ENCODE measurements at places on chromosomes 1 and 21.

DNA sequence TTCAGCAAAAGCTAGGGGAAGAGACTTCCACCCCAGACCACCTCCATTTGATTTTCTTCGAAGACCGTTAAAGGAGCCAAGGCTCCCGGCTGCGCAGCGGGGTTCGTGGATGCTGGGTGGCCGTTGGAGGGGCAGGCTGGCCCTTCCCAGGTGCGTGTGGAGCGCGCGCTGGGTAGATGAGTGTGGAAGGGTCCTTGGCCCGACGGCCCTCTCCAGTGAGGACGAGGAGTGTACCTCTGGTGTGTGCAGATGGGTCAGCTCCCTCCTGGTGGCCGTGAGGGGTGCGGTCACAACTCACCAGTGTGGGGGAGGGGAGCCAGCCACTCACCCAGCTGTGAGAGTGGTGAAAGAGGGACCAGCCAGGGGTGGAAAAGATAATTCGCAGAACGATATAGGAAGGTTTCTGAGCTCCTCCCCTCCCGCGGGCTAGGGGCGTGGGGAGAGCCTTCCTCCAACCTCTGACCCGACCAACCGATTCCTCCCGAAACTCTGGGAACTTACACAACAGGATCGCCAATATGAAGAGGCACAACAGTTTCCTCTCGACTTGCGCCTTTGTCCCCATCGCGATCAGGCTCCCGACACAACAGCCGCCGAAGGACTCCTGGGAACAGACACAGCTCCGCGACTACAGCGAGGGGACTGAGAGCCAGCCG, at the start of gene F11R:
F11R (minus strand) TSS at position 644 of the 656 bp plus-strand sequence; CDS start at position 565, 79 bp downstream.
- no peak for DNase-seq

- DNase-seq = no peak
Measured at GRCh38 chr1:230923176-230923575, 54.9 kb upstream of the C1orf198 start.

DNA sequence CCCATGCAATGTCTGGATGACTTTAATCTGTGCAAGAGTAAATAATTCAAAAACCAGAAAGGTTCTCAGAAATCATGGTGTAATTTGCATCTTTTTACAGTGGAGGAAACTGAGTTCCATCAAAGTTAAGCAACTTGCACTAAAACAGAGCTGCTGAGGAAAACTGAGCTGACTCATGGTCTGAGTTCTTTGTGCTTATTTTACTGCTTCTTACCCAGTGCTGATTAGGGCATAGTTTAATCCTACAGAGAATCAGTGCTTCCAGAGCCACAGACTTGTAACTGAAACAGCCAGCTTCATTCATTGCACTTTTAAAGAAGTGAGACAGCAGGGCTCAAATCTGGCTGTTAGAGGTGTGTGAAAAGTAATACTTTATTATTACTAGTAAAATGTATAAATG, 10.9 kb upstream of the RWDD3 start:
- DNase-seq = no peak

DNA sequence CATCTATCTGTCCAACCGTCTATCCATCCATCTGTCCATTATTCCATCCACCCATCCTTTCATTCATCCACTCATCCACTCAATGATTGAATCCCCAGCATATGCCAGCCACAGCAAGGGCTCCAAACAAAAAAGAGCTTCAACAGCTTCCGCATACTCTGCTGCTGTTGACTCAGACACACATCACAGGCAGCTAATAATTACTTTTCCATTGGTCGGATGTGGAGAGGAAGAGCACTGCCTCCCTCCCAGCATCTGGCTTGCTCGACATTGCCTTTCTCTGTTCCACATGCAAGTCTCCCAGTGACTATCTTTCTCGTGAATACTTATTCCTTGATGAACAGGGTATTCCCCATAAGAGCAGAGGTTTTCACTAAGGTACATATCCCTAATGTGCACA, 176.5 kb downstream of the HIVEP3 start:
- DNase-seq = no peak

DNA sequence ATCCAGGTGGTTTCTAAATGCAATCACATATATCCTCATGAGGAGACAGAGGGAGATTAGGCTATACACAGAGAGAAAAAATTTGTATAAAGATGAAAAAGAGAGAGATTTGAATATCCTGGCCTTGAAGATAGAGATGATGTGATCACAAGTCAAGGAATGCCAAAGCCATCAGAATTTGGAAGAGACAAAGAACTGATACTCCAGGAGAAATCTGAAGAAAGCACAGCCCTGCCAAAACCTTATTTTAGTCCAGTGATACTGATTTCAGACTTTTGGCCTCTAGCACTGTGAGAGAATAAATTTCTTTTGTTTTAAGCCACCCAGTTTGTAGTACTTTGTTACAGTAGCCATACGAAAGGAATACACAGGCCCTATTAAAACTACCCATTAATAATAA, 33.4 kb downstream of the DOCK7 start:
- no peak for DNase-seq

DNA sequence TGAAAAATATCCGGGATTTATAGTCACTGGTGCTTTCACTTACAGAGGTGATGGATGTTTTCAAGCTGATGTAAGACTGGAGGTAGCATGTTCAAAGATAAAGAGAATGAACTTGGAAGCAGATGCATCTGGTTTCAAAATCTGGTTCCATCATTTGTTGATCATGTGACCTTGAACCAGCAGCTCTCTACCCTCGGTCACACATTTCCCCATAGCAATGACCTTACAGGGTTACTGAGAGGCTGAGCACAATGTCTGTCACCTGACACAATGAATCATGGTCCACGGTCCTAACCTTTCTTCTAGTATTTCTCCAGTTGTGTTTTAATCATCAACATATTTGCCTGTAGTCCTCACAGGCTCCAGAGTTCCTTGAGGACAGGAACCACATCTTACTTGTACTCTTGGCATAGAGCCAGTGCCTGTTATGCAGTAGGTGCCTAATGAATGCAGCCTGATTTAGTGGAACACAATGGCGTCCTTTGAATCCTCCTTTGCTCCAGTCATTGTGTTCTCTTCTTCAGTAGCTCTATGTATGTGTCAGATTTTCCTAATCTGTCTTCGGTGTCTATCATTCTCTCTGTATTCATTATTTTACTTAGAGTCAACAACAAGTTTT, 667.3 kb downstream of the PTPRU start:
- no peak for DNase-seq

- no peak for DNase-seq
Measured at GRCh38 chr1:205015241-205015640, 27.8 kb upstream of the CNTN2 start.

DNA sequence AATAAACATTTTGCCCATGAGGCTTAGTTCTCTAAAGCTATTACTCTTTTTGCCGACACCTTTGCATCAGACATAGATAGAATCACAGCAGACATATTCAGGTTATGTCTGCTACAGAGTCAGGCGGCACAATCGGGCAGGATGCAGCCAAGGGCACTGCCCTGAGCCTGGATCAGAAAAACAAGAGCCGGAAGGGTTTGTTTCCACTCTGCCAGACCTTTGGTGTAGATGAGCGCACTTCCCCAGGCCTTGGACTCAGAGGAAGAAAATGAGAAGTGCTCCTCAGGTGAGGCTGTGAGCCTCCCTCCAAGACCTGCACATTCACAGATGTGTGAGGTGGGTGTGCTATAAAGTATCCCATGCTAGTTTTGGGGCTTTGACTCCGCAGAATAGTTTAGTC, 43.7 kb downstream of the GNG12 start:
- no peak for DNase-seq

Measured in putamen (tissue), 1 donor.